Pancreas (tissue), 10 donors: ENCODE measurements at places on chromosomes 5 and 9. TPM values are rescaled to one million over a fixed set of nuclear protein-coding genes. Genes with fewer than 3 reads are reported as not detected.

PCDHB11 gene
- 7.5 TPM for total RNA-seq

DNA sequence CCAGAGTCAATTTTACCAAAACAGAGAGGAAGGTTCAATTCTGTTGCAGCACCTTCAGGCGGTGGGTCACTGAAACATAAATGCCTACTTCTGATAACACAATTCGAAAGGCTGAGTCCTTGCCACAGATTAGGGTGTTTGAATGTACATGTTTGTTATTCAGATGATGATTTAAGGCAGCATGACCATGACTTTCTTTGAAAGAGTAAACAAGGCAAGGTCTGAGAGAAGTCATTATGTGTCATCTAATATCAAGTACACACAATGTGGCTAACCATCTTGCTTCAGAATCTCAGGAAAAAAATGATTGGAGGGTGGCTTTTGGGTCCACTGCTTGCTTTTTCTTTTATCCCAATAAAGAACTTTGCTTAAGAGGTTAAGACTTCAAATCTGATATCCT is 457.5 kb downstream of the TAF11L14 start:
- no peaks in the 10 kb centered on the region for H3K36me3 ChIP-seq
- no peaks in the 10 kb centered on the region for H3K27me3 ChIP-seq
- no peak overlapping the region for H3K27ac ChIP-seq
- no peak overlapping the region for H3K4me3 ChIP-seq
- H3K4me1 ChIP-seq, result no peaks in the 10 kb centered on the region
- DNase-seq, result no peak

COL23A1 gene
- 0.28 TPM for total RNA-seq

PROB1 gene
- 0.24 TPM for total RNA-seq

IL17B gene
- not detected for total RNA-seq

DNA sequence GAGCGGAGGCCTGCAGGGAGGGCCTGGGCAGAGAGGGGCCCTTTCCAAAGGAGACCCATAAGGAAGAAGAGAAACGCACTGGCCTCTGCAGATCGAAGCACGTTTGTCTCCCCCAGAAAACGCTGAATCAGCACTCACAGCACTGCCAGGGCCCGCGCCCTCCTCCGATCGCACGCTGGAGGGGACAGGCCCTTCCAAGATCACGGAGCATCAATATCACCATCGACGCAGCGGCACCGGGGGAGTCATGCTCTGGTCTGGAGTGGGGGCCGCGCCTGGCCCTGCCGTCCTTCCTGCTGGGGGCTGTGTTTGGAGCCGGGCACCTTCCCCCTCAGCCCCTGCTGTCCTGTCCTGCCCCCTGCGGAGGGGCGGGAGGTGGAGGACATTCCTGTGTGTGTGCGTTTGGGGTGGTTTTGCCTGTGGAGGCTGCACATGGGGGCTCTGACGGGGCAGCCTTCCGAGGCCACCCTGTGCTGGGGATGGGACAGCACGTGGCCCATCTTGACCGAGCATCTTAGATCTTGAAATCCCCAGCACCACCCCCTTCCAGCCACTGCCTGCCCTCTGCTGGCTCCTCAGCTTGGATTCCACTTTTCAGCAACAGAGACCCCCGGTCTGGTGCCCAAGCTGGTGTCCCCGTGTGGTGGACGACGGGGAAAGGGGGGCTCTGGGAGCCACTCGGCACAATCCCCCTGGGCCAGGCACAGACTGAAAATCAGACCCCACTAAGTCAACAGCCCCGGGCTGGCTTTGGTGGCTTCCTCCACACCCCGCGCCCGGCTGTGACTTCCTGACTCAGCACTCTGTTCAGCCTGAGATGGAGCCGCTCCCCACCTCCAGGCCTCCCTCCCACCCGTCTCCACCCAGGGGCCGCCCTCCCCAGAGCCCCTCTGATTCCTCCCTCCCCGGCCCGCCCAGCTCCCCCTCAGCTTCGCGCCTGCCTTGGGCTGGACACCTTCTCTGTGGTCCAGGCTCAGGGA is 8.3 kb downstream of the TMEM250 start:
- H3K4me3 ChIP-seq, result peak overlapping the region; percentile 30
- H3K27me3 ChIP-seq, result no peaks in the 10 kb centered on the region
- peak overlapping the region; percentile 33 for H3K27ac ChIP-seq

- H3K36me3 ChIP-seq, result no peaks in the 10 kb centered on the region
- H3K4me3 ChIP-seq, result no peak overlapping the region
- H3K4me1 ChIP-seq, result no peaks in the 10 kb centered on the region
- H3K27ac ChIP-seq, result no peak overlapping the region
- no peak for DNase-seq
Observed at GRCh38 chr5:41336471-41336870, 123.1 kb upstream of the C6 start.

DNA sequence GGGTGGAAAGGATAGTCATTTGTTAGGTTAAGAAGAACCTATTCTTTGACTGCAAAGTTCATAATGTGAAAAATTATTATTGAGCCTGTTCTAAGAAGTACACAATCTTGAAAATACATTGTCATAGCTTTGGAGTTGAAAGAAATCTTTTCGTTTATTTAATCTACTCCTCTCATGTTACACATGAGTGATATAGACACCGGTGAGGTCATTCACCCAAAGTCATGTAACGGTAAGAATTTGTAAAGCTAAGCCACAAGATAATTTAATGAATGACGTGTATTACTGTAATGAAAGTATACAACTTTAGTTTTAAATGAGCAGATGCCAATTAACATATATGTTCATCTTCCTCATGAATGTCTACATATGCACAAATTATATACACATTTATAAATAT is 284.1 kb upstream of the PDE4D start:
- DNase-seq, result no peak
- H3K27ac ChIP-seq, result no peak overlapping the region
- H3K27me3 ChIP-seq, result no peaks in the 10 kb centered on the region
- no peaks in the 10 kb centered on the region for H3K36me3 ChIP-seq

DNA sequence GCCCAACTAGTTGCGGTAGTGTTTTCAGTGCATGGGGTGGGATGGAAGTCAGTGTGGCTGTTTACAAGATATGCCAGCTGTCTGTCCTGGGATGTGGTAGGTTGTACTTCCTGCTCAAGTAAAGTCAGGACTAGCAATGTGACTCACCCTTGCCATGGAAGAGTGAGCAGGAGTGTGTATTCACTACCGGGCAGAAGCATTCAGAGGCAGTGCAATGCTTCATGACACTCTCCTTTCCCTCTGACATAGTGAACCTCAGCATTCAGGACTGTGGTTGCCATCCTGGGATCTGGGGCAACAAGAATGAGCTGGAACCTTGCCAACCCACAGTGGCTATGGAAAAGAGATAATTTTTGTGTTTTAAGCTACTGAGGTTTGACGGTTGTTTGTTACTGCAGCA is 68.9 kb downstream of the BOD1 start:
- H3K4me3 ChIP-seq, result no peak overlapping the region
- no peak overlapping the region for H3K27ac ChIP-seq
- no peaks in the 10 kb centered on the region for H3K36me3 ChIP-seq
- DNase-seq, result no peak
- H3K4me1 ChIP-seq, result no peaks in the 10 kb centered on the region
- H3K27me3 ChIP-seq, result no peaks in the 10 kb centered on the region
